ENCODE measurements at places on chromosomes 5 and 9.

DNA sequence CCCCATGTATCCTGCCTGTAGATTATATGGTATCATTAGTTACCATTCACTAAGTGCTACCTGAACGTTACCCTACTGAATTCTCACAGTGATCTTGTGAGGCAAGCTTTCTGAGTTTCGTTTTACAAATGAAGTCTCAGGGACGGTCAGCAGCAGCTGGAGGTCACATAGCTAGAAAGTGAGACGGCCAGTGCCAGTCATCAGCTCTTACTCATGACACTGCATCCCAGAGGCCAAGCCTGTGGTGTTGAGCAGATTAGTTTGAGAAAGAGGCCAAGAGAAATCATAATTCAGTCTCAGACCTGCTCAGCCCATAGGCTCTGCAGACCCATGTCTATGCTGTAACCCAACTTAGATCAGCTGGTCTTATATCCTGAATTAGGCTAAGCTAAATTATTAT lies 95.7 kb upstream of the EGFLAM start:
- DNase-seq, result no peak

GRCh38 chr5:43193181-43193893 lies 1.3 kb downstream of the NIM1K start:
- DNase-seq, result peak; percentile 8

DNA sequence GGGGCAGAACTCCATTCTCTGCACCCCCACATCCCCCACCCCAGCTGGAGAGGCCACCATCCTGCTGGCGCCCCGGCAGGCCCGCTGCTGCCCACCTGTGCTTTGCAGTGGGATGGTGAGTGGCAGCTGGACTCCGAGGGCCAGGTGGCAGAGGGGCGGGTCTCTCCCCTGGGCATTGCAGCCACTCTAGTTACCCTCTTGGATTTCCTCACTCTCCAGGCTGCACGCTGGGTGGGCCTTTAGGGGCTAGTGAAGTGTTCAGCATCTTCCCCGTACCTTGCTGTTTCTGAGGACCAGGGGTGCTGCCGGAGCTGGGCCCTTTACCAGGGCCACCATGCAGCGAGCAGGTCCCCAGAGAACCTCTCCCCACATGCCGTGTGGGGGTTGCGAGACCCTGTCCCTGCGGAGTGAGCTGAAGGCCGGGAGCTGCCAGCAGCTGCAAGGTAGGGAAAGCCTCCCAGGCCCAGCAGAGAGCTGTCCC lies 88.4 kb upstream of the SH3PXD2B start:
- DNase-seq, result no peak

DNA sequence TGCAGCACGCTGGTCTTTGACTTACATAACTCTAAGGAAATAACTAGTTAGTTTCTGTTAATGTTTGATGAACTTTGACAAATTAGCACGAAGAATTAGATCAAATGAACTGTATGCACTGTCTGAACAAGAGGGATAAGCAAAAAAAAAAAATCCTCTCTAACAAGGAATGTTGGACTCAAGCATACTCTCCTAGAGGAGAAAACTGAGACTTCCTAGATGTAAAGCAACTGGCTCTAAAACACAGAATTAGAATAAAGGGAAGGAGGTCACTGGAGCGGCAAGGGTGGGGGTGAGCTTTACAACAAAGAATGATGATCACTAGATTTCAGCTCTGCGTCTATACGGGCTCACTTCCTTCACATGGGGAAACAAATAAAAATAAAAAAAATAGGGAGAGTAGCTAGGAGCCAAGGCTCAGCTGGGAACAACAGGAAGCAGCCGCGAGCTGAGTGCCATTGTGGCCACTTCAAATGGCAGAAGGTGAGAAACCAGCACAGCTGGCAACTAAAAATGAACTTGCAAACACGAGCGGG lies 48.7 kb upstream of the CEMIP2 start:
- DNase-seq, result no peak

GRCh38 chr5:61228691-61229280 lies 66.5 kb upstream of the SMIM15 start:
- DNase-seq, result no peak

GRCh38 chr9:136578915-136579649 lies 33.2 kb upstream of the NOTCH1 start:
- peak; percentile 29 for DNase-seq

- peak; percentile 68 for DNase-seq
Measured at GRCh38 chr9:74645007-74645639, 148.0 kb downstream of the RORB start.

All from NCI-H82 (cell line).